ENCODE measurements at places on chromosomes 2 and 18.

- H3K27ac ChIP-seq: no peak overlapping the region
- H3K36me3 ChIP-seq: no peaks in the 10 kb centered on the region
- no peak overlapping the region for H3K4me3 ChIP-seq
- DNase-seq: peak; percentile 12
- H3K27me3 ChIP-seq: no peaks in the 10 kb centered on the region
Measured at GRCh38 chr2:166881177-166881576, 7.1 kb upstream of the XIRP2 start.

DNA sequence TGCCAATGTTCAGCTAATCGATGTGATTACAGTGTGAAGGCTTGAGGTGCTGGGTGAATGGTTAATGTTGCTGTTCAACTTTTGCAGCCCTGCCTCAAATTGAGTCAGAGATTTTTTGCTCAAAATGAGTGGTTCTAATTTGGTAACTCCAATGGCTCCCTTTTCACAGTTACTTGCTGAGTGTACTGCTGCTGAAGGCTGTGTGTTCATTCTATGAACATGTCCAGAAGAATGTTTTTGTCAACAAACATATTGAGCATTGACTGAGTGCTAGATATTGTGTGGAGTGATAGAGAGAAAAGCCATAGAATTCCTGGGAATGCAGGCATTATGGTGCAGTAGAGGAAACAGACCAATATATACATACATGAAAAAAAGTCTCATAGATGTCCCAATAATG lies 39.0 kb upstream of the TCF4 start:
- no peaks in the 10 kb centered on the region for H3K36me3 ChIP-seq
- no peak overlapping the region for H3K4me3 ChIP-seq
- H3K4me1 ChIP-seq: no peaks in the 10 kb centered on the region
- H3K27ac ChIP-seq: no peak overlapping the region

DNA sequence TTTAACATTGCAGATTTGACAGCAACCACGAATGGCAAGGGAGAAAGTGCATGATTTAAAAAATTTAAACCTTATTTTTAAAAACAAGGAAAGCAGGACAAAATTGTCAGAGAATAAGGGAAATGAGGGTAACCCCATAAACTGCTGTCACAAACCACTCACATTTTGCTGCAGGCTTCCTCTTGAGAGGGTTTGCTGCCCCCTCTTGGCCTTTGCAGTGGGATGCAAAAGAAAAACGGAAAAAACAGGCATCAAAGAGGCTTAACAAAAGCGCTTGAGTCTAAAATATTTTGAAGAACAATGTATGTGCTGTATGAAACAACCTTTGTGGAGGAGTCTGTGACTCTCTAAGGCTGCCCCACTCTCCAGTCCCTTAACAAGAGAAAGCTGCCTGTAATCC lies 91.6 kb downstream of the TMX3 start:
- H3K27ac ChIP-seq: no peak overlapping the region
- H3K4me1 ChIP-seq: no peaks in the 10 kb centered on the region
- DNase-seq: peak; percentile 37
- no peak overlapping the region for H3K4me3 ChIP-seq

DNA sequence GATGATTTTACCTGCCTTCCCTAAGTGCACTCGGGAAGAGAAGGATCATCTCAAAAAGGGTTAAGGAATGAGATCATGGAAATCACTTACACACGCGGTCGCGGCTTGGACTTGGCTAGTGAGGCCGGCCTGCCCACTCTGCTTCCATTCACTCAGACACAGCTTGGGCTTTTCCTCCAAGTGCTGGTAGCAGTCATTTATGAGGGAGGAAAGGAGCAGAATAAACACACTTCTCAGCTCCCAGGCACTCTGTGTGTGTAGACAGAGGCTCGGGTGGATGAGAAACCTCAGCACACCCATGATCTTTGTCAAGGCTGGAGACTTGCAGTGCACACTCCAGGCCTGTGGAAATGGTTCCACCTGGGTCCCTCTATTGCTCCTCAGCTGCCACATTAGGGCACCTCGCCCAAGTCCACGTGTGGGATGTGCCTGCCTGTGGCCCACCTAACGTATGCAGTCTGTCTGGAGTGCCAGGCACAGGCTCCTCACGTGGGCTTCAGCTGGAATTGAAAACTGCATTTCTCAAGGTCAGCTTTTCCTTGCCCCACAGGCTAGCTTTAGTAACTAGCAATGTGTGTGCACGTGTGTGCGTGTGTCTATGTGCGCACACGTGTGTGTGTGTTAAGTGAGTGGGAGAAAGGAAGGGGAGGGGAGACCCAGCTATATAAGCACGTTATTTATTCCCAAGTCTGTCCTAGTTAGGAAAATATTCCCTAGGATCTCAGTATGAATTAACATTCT lies 288.4 kb downstream of the SOX11 start:
- no peaks in the 10 kb centered on the region for H3K27me3 ChIP-seq
- H3K4me1 ChIP-seq: no peaks in the 10 kb centered on the region
- H3K27ac ChIP-seq: no peak overlapping the region
- no peak overlapping the region for H3K4me3 ChIP-seq
- no peak for DNase-seq

- peaks cover 3% of the 10 kb centered on the region for H3K27me3 ChIP-seq
- H3K27ac ChIP-seq: no peak overlapping the region
- H3K36me3 ChIP-seq: no peaks in the 10 kb centered on the region
- no peaks in the 10 kb centered on the region for H3K4me1 ChIP-seq
- no peak overlapping the region for H3K4me3 ChIP-seq
- no peak for DNase-seq
Measured at GRCh38 chr2:7524195-7524594, 607.0 kb downstream of the RNF144A start.

GRCh38 chr2:127514485-127514884 lies 11.8 kb downstream of the IWS1 start:
- peaks cover 10% of the 10 kb centered on the region for H3K36me3 ChIP-seq
- no peaks in the 10 kb centered on the region for H3K27me3 ChIP-seq
- H3K4me3 ChIP-seq: no peak overlapping the region
- no peak for DNase-seq

DNA sequence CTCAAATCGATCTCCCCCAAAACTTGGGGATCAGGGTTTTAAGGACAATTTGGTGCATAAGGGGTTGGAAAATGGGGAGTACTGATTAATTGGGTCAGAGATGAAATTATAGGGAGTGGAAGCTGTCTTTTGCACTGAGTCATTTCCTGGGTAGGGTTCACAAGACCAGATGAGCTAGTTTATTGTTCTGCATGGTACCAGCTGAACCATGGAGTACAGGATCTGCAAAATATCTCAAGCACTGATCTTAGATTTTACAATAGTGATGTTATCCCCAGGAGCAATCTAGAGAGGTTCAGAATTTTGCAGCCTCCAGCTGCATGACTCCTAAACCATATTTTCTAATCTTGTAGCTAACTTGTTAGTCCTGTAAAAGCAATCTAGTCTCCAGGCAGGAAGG lies 73.1 kb downstream of the CPO start:
- no peaks in the 10 kb centered on the region for H3K27me3 ChIP-seq
- DNase-seq: no peak
- H3K36me3 ChIP-seq: no peaks in the 10 kb centered on the region
- peaks cover 4% of the 10 kb centered on the region for H3K4me1 ChIP-seq

DNA sequence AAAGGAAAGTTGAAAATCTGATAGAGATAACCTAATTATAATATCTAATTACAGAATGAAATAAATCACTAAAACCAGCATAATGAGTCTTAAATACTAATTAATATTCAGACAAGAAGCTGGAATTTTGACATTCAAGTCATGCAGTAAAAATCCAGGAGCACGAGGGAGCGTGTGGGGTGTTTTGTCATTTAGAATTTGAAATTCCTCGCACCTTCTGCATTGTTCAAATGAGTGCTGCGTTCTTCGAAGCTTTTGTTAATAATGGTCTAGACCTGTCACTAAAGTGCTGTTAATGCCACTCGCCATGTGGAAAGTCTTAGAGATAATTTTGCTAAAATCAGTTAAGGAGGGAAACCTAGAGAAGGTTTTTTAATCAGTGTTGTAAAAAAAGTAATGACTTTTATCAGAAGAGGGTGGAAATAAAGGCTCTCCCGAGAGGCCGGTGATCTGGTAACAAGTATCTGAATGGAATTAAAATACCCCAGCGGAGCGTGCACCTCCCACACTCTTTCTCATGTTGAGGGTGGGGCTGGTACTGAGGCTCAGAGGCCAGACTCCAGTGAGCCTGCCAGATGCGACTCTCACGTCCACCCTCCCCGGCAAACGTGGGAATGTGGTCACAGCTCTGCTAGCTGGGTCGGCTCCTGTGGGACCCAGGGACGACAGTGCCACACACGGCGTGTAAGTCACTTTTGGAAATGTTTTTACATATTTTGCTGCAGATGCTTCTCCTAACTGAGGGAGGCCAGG lies 69.4 kb upstream of the MYT1L start:
- no peak for DNase-seq
- no peaks in the 10 kb centered on the region for H3K27me3 ChIP-seq
- no peak overlapping the region for H3K4me3 ChIP-seq
- H3K36me3 ChIP-seq: no peaks in the 10 kb centered on the region

DNA sequence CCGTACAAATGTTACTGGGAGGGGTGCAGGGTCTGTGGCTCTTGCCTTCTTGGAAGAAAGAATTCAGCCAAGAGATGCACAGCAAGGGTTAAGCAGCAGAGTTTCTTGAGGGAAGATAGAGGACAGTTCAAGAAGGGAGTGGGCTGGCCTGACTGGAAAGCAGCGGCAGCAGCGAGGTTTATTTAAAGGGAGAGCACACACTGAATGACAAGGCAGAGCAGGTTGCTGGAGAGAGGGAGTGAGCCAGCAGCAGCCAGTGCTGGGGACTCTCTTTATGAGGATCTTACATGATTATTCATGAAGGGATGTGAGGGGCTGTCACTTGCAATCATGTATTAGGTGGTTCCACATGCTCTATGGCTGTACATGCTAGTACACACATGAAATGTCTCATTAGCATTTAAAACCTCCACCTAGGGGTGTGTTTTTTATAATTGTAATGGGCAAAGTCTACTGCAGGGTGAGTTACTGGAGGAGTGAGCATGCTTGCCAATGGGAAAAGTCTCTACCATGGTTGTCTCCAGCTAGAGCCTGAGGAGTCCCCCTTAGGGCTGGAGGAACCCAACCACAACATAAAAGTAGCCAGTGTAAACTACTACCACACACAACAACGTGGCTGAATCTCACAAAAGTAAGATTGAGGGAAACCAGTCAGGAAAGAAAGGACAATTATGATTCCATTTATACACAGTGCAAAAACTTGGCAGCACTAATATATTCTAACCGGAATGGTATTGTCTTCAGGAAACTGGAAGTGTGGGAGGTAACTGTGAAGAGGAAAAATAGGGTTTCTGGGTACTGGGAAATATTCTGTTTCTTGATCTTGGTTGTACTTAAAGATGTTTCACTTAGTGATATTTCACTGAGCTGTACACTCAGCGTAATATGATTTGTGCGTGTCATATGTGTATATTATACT lies 87.6 kb upstream of the FAM110C start:
- H3K36me3 ChIP-seq: no peaks in the 10 kb centered on the region
- DNase-seq: no peak
- no peaks in the 10 kb centered on the region for H3K27me3 ChIP-seq
- H3K27ac ChIP-seq: no peak overlapping the region
- H3K4me3 ChIP-seq: no peak overlapping the region
- no peaks in the 10 kb centered on the region for H3K4me1 ChIP-seq

GRCh38 chr2:127091148-127091547 lies 15.8 kb downstream of the BIN1 start:
- no peaks in the 10 kb centered on the region for H3K27me3 ChIP-seq
- no peaks in the 10 kb centered on the region for H3K36me3 ChIP-seq
- H3K4me3 ChIP-seq: no peak overlapping the region
- no peak overlapping the region for H3K27ac ChIP-seq
- DNase-seq: no peak

DNA sequence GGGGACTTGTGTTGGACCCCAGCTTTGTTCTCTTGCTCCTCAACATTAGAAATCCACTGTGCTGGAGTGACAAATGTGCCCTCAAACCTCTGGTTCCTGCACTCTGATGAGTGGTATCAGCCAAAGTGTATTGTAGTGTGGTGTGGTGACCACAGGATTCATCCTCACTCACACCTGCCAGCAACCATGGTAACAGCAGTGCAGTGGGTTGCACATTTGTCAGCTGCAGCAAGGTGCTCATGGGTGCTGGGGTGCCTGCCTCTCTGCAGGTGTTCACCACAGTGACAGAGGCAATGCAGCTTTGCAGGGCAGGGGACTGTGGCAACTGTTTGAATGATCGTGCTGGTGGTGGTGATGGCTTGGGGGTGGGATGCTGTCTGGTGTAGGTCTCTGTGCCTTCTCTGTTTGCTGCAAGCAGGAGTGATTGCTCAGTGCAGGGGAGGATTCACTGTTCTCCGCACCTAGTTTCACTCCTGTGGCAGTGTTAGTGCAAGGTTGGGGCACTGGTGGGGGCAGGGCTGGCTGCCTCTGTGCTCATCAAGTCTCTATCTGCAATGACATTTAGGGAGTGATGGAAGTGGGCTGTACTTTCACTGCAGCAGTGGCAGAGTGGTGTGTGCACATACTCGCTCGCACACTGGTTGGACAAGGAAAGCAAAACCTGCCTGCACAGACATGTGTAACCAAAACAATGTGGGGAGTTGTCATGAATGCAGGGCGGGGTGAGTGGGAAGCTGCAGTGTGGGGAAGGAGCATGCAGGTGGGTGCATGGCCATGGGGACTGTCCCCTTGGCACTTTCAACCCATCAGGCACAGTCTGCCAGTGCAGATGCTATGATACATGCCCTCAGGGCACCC lies 301.1 kb downstream of the PIK3C3 start:
- peaks cover 2% of the 10 kb centered on the region for H3K27me3 ChIP-seq
- DNase-seq: no peak
- no peaks in the 10 kb centered on the region for H3K36me3 ChIP-seq
- no peak overlapping the region for H3K27ac ChIP-seq
- H3K4me3 ChIP-seq: no peak overlapping the region
- no peaks in the 10 kb centered on the region for H3K4me1 ChIP-seq

DNA sequence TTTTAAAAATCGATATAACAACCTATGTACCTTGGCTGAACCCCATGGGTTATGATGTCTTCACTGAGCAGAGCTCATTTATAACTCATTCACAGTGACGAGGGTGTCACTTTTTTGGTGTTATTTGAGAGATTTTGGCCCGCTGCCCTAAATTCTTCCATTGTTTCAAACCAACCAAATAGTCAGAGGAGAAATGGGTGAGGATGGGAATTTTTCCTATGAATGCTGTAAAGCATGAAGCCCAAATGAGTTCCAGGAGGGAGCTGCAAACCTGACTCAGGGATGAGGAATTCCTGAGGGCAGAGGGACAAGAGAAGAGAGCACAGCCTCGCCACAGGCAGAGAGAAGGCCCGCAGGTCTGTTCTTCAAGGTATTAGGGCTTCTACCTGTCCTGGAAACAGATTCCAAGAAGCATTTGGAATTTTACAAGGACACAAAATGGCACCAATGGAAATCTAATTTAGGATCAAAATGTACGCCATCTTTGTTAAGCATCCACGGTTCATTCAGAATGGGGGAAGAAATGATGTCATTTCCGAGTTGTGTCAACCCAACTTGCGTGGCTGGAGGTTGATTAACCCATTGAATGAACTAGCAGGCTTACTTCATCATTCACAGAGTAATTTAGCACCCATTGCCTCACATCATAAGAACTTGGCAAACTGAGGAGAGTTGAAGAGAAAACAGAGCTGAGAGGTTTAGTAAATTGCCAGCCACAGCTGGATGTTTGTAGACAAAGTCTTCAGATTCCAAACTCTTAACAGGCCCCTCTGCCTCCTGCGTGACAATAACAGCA lies 133.5 kb downstream of the LAMA3 start:
- H3K27me3 ChIP-seq: no peaks in the 10 kb centered on the region
- no peak overlapping the region for H3K4me3 ChIP-seq
- peak overlapping the region; percentile 32 for H3K27ac ChIP-seq

GRCh38 chr2:18600255-18600613 lies 10.9 kb upstream of the NT5C1B start:
- no peak overlapping the region for H3K4me3 ChIP-seq
- DNase-seq: no peak
- H3K36me3 ChIP-seq: no peaks in the 10 kb centered on the region
- no peaks in the 10 kb centered on the region for H3K4me1 ChIP-seq
- H3K27ac ChIP-seq: no peak overlapping the region

All from astrocyte (in vitro differentiated cells and primary cell).